ENCODE measurements at places on chromosomes 2 and 18.
A peak's percentile ranks its signal among the peaks of the same experiment; 100 is the strongest.

- peak; percentile 21 for DNase-seq
Observed at GRCh38 chr2:201452058-201452921, 750 bp downstream of the STRADB start.

GRCh38 chr2:202486351-202486750, 110.2 kb downstream of the BMPR2 start:
- DNase-seq, result peak; percentile 43

- no peak for DNase-seq
Observed at GRCh38 chr2:241799522-241800197, 9.3 kb upstream of the NEU4 start.

- no peak for DNase-seq
Observed at GRCh38 chr2:177353187-177353478, 39.4 kb upstream of the AGPS start.

DNA sequence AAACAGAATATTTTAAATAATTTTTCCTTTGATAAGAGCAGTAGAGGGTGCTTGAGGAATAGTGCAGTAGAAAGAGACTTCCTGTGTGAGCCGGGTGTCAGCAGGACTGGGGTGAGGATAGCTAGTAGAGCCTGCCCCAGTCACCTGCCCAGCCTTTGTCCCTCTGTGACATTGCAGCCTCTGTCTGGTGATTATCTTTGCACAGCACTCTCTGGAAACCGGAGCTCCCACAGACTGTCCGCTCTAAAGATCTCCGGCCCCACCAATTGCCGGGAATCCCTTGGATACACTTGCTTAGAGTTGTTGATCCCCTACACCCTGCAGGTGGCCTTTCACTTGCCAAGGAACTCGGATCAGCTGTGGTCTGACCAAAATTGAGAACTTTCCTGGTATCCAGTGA, 1081.3 kb upstream of the TMEFF2 start:
- no peak for DNase-seq

DNA sequence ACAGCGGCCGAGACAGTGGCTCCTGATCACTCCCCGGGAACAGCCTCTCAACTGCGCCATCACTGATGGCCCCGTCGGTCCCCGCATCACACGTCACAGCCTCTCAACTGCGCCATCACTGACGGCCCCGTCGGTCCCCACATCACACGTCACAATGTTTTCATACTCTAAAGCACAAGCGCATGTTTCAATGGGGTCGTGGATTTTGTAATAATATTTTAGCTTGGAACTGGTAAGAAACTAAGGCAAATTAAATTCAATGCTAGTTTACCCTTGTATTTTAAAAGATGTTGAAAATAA, 44.2 kb upstream of the CTDP1 start:
- no peak for DNase-seq

- DNase-seq, result no peak
Observed at GRCh38 chr2:188511346-188511745, 219.7 kb downstream of the GULP1 start.

- no peak for DNase-seq
Observed at GRCh38 chr2:46989491-46990230, 74.1 kb upstream of the MCFD2 start.

DNA sequence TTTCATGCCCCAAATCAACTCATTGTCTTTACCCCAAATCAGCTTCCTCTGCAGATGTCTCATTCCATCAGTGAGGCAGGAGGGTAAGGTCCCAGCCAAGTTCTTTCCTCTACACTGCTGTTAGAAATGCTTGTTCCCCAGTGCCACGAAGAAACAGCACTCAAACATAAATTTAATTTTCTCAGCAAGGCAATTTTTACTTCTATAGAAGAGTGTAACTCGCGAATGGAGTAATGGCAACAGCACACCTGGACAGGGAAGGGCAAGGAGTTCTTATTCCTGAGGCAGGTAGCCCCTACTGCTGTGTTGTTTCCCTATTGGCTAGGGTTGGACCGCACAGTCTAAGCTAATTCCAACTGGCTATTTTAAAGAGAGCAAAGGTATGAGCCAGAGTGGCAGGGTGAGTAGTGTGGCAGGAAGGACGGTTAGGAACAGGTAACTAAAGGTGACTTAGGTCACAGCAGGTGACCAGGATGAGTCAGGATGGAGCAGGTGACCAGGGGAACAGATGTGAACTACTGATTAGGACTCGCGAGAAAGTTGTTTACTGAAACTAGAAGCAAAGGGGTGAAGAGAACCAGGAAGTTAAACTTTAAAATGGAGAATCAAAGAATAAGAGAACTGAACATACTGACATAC, 12.0 kb upstream of the CEP68 start:
- no peak for DNase-seq

- DNase-seq, result no peak
Observed at GRCh38 chr2:6824962-6825361, 40.7 kb downstream of the CMPK2 start.

All from ACHN (cell line).